ENCODE measurements at places on chromosomes 5 and 9.

DNA sequence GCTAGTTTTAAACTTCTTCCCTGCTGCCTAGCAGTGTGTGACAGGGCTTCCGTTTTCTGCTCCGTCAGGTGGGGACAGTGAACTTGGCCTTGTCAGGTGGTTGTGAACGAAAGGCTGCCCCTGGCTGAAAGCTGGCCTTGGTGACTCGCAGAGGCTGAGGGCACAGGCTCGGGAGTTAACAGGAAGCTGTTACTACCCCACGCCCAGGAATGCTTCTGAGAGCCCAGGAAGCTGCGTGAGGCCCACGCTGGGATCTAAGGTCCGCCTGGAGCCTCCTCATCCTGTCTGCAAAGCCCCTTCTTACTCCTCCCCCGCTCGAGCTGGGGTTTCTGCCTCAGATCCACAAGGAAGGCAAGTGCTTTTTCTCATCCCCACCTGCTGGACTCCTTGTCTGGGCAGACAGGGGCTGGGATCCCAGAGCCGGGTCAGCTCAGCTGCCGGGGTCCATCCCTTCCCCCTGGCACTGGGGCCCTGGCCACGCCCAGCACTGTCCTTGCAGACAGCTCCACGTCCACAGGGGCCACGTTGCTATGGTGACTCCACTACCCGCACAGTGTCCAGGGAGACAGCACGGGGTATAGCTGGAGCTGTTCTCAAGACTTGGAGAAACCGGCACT, 124.7 kb upstream of the TBC1D2 start:
- no peak for DNase-seq

GRCh38 chr9:85508616-85509015, 233.1 kb downstream of the AGTPBP1 start:
- DNase-seq, result no peak

DNA sequence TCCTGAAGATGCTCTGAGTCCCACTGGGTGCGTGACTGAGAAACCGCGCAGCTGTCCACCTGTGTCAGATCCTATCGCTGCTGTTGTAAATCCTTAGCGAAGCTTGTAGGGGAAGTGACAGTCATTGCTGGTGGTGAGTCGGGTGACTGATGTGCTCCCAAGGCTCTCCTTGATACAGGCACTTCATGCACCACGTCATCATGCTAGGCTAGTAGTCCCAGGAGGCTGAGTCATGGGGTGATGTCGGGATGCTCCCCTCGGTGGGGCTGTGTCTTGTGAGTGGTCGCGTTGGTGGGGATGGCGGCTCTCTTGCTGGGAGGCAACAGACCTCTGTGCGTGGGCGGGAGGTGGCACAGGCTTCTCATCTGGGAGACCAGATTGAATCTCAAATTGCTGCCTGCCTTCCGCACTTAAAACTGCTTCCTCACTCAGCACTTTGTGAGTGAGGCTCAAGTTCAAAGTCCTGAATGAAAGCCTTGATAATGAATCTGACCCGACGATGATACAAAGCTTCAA, 84.7 kb downstream of the CSNK1A1 start:
- no peak for DNase-seq

- DNase-seq, result no peak
These were observed 27.9 kb upstream of the CTNNA1 start for GRCh38 chr5:138725153-138725817.

DNA sequence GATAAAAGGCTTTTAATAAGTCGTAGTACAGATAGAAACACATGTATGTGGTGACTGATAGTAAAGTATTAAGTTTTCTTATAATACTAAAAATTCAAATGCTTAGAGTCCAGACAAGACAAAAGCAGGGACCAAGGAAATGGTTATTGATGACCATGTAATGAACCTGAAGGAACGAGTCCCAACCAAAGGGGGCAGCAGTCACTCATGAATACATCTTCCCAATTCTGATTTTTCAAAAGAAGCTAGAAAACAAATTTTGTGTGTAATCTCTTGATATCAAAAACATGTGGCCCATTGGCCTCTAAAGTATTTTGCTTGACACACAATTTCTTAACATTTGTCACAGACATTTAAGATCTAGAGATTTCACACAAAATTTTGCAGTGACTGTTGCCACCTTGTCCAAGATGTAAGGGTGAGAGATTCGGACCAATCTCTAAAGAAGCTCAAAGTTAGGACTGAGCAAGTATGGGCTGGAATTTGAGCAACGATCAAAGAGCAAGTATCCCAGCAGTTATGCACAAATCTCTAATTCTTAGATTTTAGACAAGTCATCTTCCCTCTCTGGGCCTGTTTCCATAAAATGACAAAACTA, 66.8 kb downstream of the ARL15 start:
- DNase-seq, result peak; percentile 25

DNA sequence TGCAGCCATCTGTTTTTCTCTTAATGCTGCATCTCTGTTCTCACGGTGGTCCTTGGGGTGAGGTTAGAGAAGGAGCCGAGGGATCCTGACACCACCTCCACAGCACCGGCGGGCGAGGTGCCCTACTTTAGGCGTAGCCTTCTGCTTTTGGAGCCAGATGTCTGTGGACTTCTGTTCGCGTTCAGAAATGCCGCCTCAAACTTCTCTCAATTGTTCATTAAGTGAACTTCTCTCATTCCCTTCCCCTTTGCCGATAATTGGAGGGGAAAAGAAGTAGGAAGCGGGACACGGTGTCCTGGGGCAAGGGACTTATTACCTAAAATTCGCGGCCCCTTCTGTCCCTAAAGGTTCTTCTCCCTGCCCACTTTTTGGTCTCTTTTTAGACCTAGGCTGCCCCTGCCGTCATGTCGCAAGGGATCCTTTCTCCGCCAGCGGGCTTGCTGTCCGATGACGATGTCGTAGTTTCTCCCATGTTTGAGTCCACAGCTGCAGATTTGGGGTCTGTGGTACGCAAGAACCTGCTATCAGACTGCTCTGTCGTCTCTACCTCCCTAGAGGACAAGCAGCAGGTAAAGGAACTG, 455 bp downstream of the KIF20A start:
- DNase-seq, result no peak

Data from NCI-H187 (cell line).